Smooth muscle cell of the brain vasculature (primary cell): ENCODE measurements at places on chromosomes 5 and 9.

- DNase-seq = peak; percentile 44
Measured at GRCh38 chr5:103224118-103224893, 34.3 kb upstream of the MACIR start.

- DNase-seq = no peak
Measured at GRCh38 chr9:33510262-33511183, 13.5 kb upstream of the ANKRD18B start.

GRCh38 chr5:14998491-14998890, 126.9 kb upstream of the ANKH start:
- no peak for DNase-seq

- no peak for DNase-seq
Measured at GRCh38 chr5:127077366-127077765, 4.1 kb upstream of the C5orf63 start.

DNA sequence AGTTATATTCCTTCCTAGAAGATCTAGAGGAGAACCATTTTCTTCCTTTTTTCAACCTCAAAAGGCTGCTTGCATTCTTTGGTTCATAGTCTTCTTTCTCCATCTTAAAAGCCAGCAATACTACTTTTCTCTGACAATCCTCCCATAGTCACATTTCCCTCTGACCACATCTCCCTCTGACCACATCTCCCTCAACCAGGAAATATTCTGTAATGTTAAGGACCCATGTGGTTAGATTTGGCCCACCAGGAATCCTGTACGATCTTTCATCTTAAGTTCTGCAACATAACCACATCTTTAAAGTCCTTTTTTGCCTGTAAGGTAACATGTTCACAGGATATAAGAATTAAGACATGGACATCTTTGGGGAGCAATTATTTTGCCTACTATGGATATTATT, 179.4 kb upstream of the SPEF2 start:
- DNase-seq = no peak

GRCh38 chr5:171484460-171484899, 65.0 kb downstream of the FGF18 start:
- DNase-seq = no peak

DNA sequence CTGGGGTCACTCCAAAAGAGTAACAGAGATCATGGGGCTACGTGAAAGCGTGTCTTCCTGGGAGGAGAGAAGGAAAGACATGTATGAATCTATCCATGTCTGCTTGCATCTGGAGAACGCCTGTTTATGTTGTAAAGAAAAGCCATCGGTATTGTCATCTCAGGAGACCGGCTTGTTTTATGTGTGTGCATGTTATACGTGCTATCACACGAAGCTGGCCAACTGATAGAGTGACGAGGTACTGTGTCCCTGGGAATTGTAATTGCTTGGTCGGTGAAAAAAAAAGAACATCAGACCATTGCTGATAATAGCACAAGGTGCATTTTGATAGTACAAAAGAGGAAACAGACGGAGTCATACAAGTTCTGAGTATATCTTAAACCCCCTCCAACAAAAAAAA, 370 bp upstream of the CDH6 start:
- no peak for DNase-seq

- no peak for DNase-seq
Measured at GRCh38 chr5:5978501-5979376, 399.6 kb downstream of the MED10 start.

GRCh38 chr9:70945301-70945700, 176.1 kb downstream of the TRPM3 start:
- no peak for DNase-seq

DNA sequence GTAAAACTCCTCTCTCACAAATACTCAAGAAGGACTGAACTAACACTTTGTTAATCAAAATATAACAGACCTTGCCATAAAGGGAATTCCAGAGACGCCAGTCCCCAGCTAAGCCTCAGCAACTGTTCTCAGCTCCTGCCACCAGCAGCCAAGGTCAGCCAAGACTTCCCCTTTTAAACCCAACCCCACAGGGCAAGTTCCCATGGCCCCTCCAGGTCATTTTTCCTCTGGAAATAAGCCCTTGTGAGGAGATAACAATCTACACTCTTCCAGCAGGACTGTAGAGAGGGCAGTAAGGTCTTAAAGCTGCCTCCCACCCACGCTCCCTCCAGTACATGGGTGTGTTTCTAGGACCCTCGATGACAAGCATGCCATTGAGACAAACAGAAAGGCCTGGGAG, 78.3 kb downstream of the DPYSL3 start:
- DNase-seq = no peak

GRCh38 chr9:37104183-37104889, 16.0 kb upstream of the ZCCHC7 start:
- DNase-seq = no peak

- no peak for DNase-seq
Measured at GRCh38 chr5:96474073-96474472, 41.0 kb upstream of the PCSK1 start.

DNA sequence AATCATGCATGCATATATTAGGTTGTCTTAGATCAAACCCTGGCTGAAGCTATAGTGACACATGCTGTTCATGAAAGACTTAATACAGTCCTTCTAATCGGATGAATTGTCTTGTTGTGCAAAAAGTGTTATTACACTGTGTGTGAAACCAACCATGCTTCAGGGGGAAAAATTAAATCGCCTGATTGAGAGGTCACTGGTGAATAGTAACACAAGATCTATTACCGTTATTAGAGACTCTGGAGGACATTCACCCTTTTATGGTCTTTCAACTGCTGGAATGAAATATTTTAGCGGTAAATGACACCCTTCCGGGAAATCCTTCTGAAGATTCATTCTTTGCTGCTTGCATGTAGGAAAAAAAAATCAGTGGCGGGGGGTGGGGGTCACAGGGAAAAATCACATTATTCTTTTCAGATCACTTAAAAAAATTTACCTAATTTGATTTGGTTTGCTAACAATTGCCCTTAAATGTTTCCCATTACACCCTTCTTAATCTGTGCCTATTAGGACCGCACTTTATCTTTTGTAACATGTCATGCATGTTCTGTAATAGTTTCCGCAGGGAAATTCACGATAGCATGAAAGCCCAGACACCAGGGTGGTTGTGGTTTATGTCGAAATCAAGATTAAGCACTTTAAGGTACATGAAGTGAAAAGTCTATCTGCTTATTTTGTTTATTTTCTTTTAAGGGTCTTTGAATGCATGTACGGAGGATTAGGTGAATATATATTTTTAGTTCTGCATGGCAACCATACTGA, 120.6 kb downstream of the FOCAD start:
- DNase-seq = no peak

DNA sequence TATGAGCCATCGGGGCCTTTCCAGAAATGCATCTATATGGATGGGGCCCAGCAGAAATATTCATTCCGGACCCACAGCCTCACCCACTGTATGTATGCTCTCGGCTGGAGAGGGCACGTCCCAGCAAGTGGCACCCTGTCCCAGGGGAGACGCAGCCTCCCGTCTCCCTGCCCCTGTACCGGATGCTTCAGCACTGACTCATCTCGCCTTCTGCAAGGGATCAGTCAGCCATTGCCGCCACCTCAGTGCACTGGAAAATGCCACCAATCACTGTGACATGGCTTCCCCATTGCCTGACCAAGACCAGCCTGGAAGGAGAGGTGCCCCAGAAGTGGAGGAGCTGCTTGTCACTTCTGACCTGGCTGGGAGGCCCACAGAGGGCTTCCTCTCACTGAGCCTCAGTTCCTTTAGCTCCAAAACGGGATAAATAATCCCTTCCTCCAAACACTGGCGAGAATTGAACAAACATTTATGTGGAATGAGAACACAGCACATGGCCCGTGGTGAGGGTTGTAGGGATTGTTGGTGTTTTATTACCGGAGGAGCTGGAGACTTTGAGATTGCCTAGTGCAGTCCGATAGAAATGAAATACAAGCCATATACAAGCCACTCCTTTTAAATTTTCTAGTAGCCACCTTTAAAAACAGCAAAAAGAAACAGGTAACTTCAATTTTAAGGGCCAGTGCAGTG, 43.9 kb upstream of the ORM1 start:
- DNase-seq = no peak

GRCh38 chr5:71666321-71666720, 52.8 kb upstream of the CARTPT start:
- DNase-seq = no peak

GRCh38 chr5:36447776-36448175, 146.1 kb upstream of the RANBP3L start:
- DNase-seq = no peak

DNA sequence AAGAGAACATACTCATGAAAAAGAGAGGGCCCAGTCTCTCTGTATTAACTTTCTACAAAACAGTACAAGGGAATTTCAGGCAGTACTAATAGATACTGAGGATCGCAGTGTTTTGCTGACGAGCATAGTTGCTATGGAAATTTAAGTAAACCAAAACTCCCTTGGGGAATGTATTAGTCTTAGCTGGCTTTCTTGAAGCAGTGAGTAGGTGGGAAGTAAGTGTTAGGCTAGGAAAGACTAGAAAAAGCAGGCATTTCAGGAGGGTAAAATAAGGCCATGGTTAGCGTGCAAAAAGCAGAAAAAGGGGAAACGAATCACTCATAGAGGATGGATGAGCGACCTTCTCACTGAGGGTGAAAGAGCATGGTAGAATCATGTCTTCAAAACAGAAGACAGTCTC, 84.3 kb upstream of the ACTBL2 start:
- peak; percentile 33 for DNase-seq

DNA sequence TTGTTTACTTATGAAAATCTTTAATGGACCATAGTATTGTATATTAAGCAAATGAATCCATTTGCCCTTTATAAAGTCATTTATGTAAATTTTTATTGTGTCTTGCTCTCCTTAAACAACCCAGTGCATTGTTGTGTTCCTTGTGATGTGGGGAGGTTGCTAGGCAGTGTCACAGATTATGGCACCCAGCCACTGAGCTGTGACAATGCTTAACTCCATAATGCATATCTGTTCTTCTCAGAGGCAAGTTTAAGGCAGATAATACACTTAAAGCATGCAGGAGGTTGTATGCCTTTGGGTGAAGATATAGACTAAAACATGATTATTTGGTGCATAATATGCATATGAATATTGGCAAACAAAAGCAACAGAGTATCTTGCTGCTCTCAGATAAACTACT, 269.6 kb upstream of the RIOK2 start:
- DNase-seq = no peak

GRCh38 chr5:178165581-178165980, 11.9 kb upstream of the NHP2 start:
- no peak for DNase-seq

DNA sequence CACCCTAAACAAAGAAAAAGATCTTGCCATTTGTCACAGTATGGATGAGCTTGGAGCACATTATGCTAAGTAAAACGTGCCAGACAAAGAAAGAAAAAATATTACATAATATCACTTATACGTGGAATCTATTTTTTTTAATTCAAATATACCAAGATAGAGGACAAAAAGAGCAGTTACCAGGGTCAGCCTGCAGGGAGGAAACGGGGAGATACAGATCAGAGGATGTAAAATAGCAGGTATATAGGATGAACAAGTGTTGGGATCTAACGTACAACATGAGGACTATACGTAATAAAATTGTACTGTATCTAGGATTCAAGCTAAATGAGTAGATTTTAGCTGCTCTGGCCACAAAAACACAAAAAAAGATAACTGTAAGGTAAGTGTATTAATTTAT, 247.5 kb downstream of the TMEM161B start:
- no peak for DNase-seq
